ENCODE measurements at places on chromosomes 16 and 17.

DNA sequence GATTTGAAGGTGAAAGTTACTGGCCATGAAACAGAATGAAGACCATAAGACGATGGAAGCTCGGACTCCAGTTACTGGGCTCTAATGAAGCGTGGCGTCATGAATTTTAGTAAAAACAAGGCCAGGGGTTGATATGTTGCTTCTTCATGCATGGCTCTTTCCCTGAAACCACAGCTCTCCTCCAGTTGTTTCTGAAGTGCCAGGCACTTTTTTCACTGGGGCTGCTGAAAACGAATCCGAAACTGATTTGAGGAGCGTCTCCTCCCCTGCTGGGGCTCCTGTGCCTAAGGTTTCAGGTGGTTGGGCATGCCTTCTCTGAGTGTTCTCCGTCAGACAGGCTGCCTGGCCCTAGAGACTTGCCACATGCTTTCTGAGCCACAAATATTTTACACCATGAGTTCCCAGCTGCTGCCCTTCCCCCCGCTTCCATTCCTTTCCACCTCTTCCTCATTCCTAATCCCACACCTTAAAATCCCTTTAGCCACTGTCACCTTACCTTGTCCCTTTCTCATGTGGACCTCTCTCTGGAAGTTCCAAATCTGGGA, 3.7 kb upstream of the MYL4 start:
- peak; percentile 69 for DNase-seq

- DNase-seq, result no peak
Measured at GRCh38 chr16:2773188-2773968, 3.7 kb downstream of the ELOB start.

DNA sequence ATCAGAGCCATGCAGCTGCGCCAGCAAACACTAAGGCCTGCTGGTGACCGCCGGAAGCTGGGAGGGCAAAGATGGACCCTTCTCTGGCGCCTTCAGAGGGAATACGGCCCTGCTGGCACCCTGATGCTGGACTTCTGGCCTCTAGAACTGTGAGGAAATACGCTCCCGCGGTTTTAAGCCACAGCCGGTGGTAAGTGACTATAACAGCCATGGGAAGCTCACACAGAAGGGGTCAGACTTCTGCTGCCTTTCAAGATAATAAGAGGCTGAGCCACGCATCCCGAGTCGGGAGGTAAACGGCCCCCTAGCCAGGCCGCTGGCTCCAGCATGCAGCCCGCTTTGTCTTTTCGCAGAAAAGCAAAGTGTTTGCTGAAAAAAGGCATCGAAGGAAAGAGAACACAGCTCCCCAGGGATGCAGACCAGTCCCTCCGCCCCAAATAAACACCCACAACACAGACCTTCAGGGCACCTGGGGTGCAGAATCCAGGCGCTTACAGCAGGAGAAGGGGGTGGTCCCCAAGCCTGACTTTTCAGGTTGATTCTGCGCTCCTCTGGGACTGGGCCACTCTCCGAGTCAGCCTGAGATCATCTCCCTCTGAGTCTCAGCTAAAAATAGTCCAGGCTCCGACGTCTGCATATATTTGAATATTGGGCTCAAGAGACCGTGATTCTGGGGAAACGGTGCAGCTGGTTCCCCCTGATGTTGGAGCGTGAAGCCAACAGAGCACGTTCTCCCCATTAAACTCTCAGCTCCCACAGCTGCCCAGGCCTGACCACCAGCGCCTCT, 89.7 kb downstream of the MGAT5B start:
- DNase-seq, result peak; percentile 3

DNA sequence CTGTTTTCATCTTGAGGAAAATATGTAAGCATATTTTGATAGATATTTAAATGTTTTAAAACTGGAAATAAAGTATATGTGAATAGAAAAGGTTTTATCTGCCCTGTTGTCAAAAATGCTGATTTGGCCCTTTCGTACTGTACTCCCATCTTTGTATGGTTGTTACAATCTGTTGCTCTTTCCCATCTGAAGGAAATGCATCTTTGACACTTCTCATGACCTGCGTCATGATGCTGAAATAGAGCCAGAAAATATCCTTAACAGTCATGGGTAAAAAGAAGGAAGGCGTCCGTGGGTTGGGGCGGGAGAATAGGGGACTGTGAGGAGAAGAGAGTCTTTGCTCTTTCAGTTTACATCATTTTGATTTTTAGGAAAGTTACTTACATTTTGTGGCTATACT, 327.7 kb downstream of the BCAS3 start:
- no peak for DNase-seq

GRCh38 chr16:58028541-58029070, 3.1 kb downstream of the MMP15 start:
- no peak for DNase-seq

DNA sequence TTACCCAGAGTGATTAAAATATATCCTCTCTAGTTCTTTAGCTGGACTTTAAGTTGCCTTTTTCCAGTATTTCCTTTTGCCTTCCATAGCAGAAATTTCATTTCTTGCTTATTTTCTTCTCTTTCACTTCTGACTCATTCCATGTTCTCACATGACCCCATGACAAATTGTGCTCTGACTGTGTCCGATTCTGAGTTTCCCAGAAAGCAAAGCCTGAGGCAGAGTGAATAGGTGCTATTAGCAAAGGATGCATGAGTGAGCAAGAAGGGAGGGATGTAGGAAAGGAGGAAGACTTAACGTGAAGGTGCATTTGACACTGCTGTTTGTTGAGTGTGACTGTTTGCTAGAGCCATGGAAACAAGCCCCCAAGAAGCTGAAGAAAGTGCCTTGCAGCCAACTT, 82.6 kb upstream of the CNTNAP4 start:
- DNase-seq, result peak; percentile 56

- DNase-seq, result no peak
Measured at GRCh38 chr16:4318451-4318910, 2.6 kb downstream of the GLIS2 start.

DNA sequence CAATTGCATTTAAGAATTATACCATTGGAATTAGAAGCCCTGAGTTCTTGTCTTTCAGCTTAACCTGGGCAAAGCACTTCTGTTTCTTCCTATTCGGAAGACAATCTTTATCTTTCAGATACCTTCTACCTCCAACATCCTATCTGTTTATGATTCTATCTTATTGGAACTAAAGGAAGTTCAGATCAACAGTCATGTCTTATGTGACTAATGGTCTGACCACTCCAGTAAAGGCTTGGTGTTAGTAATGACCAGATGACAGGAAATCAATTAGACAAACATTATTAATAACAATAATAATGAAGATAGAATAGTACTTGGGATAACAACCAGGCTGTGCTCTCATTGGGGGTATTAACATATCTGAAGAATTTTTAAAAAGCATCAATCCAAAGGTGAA, 11.3 kb downstream of the HS3ST3A1 start:
- DNase-seq, result no peak

DNA sequence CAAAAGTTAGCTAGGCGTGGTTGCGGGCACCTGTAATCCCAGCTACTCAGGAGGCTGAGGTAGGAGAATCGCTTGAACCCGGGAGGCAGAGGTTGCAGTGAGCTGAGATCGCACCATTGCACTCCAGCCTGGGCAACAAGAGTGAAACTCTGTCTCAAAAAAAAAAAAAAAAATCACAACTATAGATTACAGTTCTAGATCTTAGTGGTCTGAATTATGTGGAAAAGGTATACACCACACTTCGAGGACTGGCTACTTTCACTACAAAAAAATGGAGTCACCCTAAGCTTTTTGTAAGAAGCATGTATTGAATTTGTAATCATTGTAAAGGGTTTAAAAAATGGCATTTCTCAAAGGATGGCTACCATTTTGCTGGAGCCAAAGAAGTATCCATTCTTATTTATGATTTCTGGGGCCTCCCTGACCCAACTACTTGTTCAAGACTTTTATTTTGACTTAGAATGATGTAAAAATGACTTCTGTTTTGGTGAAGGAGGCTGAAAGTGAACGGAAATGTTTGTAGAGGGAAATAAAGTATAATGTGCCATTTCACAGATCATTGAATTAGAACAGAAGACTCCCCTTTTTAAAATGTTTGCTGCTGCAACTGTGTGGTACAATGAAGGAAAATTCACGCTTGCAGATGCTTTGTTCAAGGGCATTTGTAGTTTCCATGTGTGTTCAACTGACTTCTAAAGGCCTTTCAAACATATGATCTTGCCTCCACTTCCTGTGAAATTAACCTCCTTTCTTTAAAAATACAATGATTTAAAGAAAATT, 37.1 kb upstream of the NOL11 start:
- no peak for DNase-seq

GRCh38 chr17:79438058-79438457, 172.8 kb downstream of the RBFOX3 start:
- DNase-seq, result no peak

DNA sequence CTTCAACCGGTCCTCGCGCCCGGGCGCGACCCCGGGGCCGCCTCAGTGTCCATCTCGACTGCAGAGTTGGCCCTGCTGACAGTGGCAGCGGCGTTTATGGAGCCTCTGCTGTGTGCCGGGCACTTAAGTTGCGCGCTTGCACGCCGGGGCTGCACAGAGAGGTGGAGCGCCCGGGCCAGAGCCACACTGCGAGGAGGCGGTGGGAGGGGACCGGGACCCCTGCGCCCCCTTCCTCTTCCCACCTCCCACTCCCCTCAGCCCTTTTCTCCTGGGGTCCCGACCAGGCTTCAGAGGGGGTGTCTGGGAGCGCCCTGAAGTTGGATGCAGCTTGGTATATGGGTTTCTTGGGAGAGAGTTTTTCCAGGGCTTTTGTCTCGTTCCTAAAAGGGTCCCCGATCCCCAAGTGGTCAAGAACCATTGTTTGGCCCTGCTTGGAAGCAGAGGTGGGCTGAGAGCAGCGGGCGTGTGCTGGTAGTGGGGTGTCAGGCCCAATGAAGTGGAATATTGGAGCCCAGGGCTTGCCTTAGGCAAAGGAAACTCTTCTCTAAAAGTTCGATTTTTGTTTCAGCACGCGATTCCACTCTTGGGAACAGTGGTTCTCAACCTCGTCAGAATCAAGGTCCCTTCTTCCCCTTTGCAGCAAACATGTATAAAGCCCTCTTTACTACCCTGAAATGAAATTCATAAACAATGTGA, 605 bp downstream of the MRTFB start:
- DNase-seq, result no peak

- no peak for DNase-seq
Measured at GRCh38 chr17:4772235-4772613, 538 bp downstream of the TM4SF5 start.

GRCh38 chr16:89023151-89023551, 46.1 kb upstream of the CBFA2T3 start:
- DNase-seq, result no peak

DNA sequence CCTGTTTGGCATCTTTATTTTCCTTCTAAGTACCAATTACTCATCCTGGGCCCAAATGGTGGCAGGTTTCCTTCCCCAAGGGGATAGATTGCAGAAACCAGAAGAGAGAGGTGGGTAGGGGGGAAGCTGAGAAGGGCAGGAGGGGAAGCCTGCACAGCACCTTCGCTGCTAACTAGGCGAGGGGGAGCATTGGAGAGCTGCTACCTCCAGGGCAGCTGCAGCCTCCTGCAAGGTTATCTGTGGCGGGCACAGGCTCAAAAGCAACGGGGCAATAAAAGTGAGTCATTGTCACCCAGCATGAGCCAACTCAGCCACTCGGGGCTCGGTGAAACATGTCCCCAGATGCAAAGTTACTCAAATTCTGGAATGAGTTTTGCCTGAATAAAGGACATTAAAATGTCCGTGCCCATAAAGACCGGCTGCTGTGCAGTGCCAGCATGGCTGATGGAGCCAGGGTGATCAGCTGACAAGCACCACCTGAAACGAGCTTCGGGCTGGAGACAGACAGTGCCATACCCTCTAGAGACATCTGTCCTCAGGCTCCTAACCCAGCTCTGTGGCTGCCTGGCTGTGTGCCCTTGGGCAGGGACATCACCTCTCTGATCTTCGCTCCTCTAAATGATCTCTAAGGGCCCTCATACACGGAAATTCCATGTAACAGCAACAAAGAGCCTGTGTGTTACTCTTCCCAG, 68.1 kb upstream of the GRIN2A start:
- no peak for DNase-seq

- no peak for DNase-seq
Measured at GRCh38 chr17:64250233-64250835, 12.7 kb downstream of the TEX2 start.

DNA sequence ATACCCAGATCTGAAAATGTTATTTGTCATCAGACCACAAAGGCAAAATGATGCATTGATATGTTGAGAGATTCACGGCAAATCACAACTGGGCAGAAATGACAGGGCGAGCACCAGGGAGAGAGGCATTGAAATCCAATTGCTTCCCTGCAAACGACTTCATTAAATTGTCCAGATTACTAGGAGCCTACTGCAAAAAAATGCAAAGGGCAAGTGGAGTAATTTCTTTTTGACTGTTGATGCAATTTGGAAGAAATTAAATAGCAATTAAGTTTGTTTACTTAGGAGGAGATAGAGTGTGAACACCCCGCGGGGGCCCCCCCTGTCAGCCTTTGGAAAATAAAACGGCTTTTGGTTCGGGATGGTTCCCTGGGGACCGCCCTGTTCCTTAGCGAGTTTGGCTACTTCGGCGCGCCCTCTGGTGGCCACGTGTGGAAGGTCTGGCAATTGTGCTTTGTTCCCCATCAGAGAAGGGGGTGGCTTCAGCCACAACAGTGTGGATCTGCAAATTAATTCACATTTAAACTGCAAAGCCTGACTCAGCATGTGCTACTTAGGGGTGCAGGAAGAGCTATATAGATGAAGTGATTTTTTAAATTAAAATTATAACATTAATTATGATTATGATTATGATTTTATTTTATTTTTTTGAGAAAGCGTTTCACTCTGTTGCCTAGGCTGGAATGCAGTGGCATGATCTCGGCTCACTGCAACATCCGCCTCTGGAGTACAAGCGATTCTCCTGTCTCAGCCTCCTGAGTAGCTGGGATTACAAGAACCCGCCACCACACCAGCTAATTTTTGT, 14.5 kb upstream of the TMC7 start:
- DNase-seq, result peak; percentile 51

- peak; percentile 15 for DNase-seq
Measured at GRCh38 chr16:3020247-3020603, at the start of gene TNFRSF12A. Gene TNFRSF12A (plus strand): TSS chr16:3020368. CDS start chr16:3020398, 30 bp downstream.

DNA sequence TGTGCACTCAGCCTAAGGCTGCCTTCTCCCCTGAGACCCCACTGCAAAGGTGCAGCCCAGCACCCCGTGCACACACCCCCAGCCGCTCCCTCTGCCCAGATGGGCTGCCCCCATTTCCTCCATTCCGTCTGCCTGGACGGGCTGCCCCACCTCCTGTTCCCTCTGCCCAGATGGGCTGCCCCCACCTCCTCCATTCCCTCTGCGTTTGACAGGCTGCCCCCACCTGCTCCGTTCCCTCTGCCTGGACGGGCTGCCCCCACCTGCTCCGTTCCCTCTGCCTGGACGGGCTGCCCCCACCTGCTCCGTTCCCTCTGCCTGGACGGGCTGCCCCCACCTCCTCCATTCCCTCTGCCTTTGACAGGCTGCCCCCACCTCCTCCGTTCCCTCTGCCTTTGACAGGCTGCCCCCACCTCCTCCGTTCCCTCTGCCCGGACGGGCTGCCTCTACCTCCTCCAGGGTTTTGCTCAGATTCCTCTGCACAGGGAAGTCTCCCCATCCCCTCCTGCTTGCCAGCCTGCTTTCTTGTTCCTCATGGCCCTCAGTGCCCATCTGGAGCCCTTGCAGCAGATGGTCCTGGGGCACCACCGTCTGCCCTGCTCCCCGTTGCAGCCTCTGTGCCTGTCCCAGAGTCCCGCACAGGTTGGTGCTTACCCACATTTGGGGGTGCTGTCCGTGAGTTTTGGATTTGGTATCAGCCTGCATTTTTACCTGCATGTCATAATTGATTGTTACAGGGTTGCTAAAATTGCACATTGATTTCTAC, 23.4 kb upstream of the IL17C start:
- no peak for DNase-seq

All from astrocyte of the cerebellum (primary cell).